Spinal cord (tissue), 10 donors: ENCODE measurements at places on chromosomes 11 and 22.
A peak's percentile ranks its signal among the peaks of the same experiment; 100 is the strongest.

DNA sequence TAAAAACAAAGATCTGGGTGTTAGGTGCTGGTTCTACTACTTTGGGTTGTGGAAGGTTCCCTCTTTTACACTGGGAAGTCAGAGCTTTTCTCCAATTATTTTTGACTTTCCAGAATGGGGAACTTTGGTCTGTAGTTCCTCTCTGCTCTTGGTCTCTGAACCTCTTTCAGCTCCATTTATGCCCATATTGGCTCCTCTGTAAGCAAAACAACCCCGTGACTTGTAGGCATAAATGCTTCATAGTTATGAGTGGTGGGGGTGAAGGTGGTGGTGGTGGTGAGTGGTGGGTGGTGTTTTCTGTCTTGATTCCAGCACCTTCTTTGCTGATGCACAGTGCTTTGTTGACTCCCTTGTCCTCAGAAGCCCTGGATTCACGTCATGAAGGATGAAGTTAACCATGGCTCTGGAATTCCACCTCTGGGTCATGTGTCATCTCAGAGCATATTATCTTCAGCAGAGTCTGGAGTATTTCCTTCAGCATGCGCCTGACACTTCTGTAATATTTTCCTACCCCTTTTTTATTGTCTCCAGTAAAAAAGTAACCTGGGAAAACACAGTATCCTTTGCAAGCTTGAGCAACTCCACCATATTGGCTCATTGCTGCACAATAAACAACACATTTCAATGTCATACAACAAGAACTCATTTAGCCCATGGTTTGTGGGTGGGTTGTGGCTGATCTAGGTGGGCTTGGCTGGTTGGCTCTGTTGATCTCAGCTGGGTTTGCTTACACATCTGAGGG lies 24.1 kb upstream of the GRK3 start:
- no peak for DNase-seq

DNA sequence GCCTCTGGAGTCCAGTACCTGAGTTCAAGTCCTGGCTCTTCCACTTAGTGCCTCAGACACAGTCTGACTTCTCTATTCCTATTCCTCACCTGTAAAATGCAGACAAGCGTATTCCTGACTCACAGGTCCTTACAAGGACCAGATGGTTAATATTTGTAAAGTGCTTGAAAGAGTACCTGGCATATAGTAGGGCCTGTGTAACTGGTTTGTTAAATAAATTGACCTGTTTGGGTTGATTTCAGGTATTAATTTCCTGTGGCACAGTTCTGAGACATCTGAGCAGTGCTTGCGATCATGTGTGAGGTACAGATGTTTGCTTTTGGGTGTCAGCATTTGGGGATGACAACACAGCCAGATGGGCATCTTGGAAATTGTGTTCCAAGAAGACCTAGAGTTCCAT lies 127.5 kb downstream of the APIP start:
- DNase-seq = no peak

- DNase-seq = no peak
Observed at GRCh38 chr11:22554221-22554620, 71.4 kb downstream of the FANCF start.

DNA sequence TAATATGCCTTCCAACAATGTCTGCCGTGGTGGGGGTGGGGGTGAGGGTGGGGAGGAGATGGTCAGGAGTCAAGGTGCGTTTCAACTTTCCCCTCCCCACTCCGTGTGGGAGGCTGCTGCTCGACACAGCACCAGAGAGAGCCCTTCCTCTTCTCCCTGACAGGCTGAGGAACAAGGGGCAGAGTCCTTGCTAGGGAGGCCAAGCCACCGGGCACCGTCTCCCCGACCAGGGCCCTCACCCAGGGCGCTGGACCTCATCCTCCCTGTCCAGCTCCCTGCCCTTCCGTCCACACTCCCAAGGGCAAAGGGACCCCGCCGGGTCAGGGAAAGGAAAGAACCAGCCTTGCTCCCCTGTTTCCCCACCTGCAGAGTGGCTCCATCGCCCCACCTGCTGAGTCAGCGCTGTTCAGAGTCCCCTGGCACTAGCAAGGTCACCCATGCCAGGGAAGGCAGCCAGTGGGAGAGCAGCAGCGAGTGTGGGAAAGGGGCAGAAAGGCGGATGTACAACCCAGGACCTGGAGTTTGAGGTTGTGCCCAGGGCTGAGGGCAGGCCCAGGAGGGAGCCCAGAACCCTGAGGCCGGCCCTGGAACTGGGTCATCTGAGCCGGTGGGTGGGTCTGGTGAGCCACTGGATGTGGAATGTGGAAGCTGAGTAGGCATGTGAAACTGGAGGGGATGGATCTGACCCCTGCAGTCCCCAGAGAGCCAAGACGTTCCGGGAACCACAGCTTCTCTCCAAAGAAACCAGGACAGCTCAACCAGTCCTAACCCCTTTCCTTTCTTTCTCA lies 47.2 kb downstream of the BUD13 start:
- DNase-seq = no peak

DNA sequence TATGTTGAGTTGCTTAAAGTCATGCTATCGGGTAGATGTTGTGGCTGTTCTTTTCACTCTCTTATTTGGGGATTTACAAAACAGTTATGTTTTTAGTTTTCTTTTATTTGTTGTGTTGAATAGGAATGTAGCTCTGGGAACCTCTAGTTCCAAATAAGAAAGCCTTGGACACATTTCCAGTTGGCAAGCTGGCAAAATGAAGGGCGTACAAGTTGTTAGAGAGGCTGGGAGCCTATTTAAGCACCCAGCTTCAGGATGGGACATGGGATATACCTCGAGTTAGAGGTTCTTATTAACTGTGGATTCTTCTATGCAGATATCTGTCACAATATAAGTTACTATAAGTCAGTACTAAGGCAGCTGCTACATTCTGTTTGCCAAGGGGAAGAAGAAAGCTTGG lies 22.8 kb downstream of the PPARA start:
- DNase-seq = peak; percentile 50

DNA sequence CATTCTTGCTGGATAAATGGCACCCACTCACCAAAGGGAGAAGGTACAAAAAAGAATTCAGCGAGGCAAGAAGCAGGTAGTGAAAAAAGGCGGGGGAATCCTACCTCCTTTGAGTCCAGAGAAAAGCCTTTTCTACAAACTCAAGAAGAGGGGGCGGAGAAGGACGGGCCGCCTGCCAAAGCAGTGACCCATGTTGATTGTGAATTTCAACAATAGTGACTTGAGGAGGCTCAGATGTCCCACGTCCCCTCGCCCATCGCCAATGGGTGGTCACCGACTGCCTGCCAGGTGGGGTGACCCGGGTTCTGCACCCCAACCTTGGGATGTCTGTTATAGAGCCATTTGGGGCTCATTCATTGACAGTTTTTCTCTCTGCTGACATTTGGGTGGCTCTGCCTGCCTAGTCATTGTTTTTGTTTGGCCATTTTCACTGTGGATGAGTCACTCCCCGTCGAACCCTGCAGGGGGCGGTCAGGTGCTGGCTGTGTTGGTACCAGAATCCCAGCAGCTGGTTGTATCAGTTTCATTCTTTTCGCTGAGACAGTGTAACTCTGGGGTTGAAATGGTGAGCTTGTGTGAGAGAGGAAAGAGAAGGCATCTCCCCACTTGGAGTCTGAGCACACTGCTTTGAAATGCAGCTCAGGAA lies 163.4 kb upstream of the NCAM1 start:
- DNase-seq = no peak

GRCh38 chr22:41481131-41481830 lies 12.4 kb downstream of the ACO2 start:
- DNase-seq = no peak

DNA sequence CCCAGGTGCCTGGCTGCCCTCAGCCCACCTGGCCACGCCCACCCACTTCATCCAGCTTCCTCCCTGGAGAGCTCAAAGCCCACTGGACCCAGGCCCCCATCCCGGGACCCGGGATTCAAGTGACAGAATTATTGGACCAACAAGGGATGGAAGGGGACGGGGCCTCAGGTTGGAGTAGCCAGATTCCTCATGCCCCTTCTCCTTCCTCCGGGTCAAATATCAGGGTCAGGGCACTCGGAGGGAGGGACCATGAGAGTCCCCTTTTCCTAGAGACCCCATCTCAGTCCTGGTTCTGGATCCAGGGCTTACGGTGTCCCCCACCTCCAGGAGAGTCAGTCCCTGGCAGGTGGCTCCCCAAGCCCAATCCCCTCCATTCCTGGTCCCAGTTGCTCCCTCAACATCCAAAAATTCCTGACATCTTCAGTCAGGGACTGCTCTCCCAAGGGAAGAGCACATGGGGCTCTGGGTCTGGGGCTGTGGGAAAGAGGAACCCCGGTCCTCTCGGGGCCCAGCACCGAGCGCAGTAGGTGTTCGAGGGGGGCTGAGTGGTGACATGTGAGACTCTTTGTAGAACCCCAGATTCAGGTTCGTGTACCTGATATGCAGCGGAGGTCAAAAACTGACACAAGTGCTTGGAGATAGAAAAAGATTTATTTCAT lies 37.7 kb downstream of the IGLL5 start:
- no peak for DNase-seq

DNA sequence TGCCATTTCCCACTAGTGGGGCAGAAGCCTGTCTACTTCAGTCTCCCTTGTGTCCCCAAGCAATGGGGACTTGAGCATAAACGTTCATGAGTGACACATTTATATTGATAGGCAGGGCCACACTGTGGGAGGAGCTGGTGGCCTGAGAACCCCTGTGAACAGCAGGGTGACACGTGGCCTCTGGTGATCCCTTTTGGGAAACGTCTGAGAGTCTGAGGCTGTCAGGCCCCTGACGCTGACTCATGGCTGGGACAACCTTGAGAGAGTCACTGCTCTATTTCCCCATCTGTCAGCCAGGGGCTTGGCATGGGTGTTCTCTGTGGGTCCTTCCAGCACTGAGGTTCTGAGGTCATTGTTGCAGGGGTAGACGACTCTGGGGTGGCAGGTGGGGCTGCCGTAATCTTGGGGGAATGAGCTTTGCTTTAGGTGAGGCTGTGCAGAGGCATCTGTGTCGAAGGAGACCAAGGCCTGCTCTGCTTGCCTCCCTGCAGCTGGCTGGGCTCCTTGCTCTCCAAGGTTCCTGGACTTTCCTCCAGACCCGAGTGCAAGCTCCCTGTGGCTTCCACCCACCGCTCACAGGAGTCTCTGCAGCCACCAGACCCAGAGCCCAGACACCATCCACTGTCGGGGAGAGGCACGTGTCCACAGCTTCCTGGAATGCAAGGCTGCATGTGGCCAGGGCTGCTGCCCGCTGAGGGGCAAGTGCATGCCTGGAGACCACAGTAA lies 54.7 kb downstream of the SMIM38 start:
- no peak for DNase-seq

GRCh38 chr11:123306531-123306930 lies 111.5 kb upstream of the CLMP start:
- DNase-seq = no peak

DNA sequence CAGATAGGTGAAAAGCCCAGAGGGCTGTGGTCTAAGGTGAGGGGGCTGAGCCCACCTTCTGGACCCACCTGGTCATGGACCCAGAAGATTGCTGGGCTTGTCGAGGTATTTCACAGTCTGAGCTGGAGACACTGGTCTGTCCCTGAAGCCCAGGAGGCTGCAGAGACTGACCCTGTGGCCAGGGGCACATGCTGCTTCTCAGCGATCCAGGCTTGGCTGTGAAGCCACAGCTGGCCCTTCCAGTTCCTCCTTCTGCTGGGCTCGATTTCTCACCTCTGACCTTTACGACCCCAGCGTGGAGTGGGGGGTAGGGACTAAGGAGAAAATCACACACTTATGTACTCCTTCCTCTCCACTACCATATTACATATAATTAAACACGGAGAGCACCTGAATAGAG lies 88.5 kb downstream of the NECTIN1 start:
- DNase-seq = no peak

GRCh38 chr11:119861160-119861559 lies 132.2 kb upstream of the NECTIN1 start:
- DNase-seq = no peak

GRCh38 chr22:43381693-43382092 lies 30.1 kb upstream of the MPPED1 start:
- DNase-seq = no peak

DNA sequence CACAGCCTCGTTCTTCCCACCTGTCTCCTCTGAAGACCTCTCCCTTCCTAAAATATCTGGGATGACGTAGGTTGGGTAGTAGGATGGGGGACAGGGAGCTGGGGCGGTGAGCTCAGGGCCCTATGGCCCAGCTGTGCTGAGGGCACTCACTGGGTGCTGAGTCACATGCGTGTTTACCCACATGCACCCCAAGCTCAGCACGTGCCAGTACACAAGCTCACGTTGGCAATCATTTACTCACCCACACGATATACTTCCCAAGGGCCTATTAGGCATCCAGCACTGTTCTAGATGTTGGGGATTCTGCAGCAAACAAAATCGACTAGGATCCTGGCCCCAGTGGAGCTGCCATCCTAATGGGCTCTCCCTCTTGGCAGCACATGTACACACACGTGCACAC lies 28.7 kb downstream of the ARAP1 start:
- DNase-seq = peak; percentile 1

GRCh38 chr22:20238901-20239675 lies 29.0 kb downstream of the RTN4R start:
- DNase-seq = no peak

DNA sequence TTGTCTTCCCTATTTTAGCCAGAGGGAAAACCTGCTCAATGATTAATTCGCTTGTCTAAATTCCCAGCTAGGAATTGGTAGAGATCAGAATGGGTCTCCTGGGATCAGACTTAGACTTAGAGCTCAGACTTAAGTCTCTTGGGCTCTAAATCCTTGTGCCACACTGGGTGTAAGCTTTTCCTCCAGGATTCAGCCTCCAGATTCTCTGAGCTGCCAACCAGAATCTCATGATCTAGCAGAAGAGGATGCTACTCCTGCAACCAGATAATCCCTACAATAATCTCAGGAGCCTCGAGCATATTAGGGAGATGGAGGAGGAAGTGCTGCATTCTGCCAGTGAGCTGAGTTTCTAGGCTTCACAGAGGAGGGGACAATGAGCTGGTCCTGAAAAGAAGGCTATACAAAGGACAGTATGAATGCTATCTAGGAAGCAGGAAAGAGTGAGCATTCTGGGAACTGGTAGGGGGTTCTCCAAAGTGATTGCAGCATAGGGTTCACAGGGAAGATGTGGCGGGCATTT lies 211.6 kb upstream of the SESN3 start:
- no peak for DNase-seq

DNA sequence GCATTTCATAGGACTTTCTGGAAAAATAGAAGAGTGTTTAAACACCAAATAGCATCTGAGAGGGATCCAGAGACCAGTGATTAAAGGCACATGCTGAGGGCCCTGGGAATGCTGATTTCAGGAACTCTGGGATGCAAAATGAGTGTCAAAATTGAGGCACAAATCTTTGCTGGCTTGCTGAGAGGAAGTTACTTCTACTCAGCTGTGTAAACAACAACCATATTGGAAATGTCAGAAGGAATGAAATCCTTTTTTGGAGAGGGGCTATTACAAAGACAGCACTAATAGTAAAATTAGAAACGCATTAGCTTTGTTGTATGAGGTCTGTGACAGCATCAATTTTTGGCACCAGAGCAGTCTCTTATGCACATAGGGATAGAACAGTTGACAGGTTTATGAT lies 267.8 kb upstream of the RAG2 start:
- no peak for DNase-seq

GRCh38 chr11:31366795-31367194 lies 2.7 kb downstream of the DCDC1 start:
- no peak for DNase-seq
